Gastroesophageal sphincter (tissue), 4 donors: ENCODE measurements at places on chromosomes 12 and 14.

- no peak for ATAC-seq
Measured at GRCh38 chr14:80358112-80358511, 146.8 kb upstream of the DIO2 start.

DNA sequence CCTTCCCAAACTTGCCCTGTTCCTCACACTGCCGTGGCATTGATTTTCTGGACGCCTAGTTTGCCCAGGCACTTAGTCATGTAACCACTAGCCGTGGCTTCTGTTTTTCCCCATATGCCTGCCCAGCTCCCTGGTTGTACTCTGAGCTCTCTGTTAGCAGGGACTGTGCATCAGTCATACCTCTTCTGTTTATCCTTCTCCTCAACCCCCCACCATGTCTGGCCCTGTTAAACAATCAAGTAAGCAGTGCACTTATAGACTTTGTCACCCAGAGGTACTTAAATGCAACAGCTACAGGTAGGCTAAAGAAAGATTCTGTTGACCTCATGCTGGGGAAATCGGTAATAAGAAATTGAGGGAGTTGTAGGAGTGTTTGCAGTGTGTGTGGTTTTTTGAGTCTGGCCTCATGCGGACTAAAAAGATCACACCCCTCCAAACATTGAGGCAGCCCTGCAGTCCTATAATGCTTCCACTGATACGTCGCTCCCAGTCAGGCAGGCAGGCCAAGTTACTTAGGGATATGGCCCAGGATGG is 17.0 kb downstream of the UBE3B start:
- no peak for ATAC-seq

GRCh38 chr12:12384571-12385340 is 27.9 kb downstream of the BORCS5 start:
- no peak for ATAC-seq

- ATAC-seq: no peak
Measured at GRCh38 chr12:52637299-52637698, 14.7 kb downstream of the KRT2 start.

DNA sequence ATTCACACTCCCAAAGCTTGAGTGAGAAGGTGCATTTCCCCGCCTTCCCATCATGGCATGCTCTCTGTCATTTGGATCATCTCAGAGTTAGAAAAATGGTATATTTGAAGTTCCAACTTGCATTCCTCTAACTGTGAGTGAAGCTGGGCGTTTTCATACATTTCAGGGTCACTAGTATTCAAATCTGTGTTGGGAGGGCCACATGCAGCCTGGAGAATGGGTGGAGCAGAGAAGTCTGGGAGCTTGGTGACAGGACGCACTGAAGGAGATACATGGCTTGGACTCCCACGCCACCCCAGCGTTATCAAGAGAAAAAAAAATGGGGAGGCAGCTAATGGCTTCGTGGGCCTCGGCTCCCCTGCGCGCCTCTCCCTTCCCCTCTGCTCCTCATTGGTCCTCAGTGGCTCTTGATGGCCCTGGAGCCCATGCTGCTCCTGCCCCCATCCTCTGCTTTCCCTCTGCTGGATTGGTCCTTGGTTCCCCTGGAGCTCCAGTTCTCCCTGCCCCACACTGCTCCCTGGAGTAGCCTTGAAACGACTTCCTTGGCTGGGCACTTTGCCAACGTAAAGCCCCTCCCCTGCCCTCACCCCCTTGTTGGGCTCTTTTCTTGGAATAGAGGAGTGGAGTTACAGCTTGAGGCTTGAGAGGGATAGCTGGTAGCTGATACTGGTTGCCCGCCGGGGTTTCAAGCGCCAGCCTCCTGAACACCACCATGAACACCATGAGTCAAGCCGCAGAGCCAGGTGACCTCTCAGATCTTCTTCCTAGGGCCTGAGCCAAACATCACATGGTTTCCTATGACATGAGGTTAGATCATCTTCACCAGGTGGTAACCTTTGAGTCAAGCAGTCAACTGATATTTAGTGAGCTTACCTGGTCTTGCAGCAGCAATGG is 139.6 kb downstream of the PRKCH start:
- ATAC-seq: no peak

DNA sequence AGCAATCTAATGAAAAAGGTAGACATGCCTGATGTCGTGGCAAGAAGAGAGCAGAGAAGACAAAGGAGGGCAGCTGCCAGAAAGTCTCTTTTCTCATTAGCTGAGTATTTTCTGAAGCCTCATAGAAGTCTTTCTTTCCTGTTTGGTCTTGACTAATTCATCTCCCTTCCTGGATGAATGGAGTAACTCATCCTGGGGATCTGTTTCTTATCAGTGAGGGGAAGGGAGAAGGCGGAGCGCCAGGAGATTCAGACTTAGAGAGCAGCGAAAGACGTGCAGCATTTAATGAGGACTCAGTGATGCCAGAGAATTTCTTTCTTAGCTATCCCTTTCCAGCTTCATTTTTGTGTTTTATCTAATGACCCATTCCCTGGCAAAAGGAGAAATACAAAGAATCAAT is 89.4 kb downstream of the SLC15A4 start:
- ATAC-seq: no peak

- no peak for ATAC-seq
Measured at GRCh38 chr12:131674373-131674772, 36.5 kb upstream of the SFSWAP start.

GRCh38 chr12:67382241-67382871 is 113.2 kb downstream of the CAND1 start:
- no peak for ATAC-seq

GRCh38 chr12:59580050-59580449 is 15.8 kb upstream of the SLC16A7 start:
- ATAC-seq: no peak

- peak; percentile 78 for ATAC-seq
Measured at GRCh38 chr12:52494518-52494917, 1.5 kb upstream of the KRT6A start.

DNA sequence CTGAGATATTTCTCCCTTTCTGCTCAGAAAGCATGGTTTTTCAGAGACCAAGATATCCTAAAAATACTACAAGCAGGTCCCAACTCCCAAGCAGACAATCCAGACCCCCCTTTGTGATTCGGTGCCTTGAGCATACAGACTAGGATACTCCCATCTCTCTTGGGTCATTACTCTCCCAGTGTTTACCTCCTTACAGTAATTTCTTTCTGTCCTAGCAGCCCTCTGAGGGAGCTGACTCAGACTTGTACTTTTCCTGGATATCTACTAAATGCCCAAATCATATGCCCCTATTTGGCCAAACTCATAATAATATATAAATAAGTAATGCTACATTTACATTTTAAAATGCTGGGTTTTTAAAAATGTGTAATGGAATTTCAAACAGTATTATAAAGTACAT is 355.6 kb downstream of the LRIG3 start:
- ATAC-seq: no peak

- ATAC-seq: peak; percentile 87
Measured at GRCh38 chr12:21774358-21775132, at the start of gene KCNJ8. Gene KCNJ8, minus strand, starts transcription at chr12:21774706. Its CDS starts 1,090 bp downstream, at chr12:21773616.

GRCh38 chr14:73811164-73811503 is 40.5 kb upstream of the PTGR2 start:
- no peak for ATAC-seq

DNA sequence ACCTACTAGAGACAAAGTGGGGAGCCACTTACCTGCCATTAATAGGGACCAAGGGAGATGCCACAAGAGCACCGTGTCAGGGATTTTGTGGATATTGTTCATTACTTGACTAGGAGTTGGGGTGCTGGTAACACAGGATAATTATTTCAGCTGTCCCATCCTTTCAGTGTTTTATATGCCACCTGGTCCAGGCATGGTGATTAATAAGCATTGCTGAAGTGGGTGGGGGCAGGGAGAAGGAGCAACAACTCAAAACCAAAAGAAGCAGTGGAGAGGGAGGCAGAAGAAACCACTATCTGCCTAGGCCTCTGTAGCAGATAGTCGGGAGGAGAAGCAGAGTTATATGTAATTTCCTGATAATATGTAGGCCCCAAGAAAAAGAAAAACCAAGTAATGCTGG is 184.6 kb downstream of the NPAS3 start:
- no peak for ATAC-seq

GRCh38 chr14:100303179-100303578 is 3.1 kb downstream of the SLC25A29 start:
- ATAC-seq: no peak

- ATAC-seq: no peak
Measured at GRCh38 chr12:52335598-52336262, 14.5 kb upstream of the KRT83 start.

DNA sequence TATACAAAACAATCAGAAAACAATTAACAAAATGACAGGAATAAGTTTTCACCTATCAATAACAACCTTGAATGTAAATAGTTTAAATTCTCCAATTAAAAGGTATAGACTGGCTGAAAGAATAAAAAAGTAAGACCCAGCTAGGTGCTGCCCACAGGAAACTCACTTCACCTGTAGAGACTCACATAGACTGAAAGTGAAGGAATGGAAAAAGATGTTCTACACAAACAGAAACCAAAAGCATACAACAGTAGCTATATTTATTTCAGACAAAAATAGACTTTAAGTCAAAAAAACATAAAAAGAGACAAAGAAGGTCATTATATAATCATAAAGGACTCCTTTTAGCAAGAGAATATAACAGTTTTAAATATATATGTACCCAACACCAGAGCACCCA is 152.4 kb upstream of the PWP1 start:
- ATAC-seq: no peak

DNA sequence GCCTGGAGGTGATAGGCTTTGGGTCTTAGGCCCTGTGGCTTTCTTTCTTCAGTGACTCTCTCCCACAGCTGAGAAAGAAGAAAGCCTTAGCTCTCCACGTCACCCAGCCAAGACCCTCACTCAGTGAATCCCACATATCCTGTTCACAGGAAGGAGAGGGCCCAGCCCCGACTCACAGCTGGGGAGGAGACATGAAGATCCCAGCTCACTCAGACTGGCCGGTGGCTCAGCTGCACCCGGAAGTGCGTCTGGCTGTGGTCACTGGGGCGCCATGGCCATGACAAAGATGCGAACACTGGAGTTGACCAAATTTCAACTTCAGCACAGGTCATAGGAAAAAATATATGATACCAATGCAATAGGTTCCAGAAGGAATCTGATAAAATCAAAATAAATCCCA is 14.2 kb downstream of the DLK1 start:
- no peak for ATAC-seq

GRCh38 chr12:66620688-66621087 is 58.2 kb downstream of the GRIP1 start:
- ATAC-seq: no peak

DNA sequence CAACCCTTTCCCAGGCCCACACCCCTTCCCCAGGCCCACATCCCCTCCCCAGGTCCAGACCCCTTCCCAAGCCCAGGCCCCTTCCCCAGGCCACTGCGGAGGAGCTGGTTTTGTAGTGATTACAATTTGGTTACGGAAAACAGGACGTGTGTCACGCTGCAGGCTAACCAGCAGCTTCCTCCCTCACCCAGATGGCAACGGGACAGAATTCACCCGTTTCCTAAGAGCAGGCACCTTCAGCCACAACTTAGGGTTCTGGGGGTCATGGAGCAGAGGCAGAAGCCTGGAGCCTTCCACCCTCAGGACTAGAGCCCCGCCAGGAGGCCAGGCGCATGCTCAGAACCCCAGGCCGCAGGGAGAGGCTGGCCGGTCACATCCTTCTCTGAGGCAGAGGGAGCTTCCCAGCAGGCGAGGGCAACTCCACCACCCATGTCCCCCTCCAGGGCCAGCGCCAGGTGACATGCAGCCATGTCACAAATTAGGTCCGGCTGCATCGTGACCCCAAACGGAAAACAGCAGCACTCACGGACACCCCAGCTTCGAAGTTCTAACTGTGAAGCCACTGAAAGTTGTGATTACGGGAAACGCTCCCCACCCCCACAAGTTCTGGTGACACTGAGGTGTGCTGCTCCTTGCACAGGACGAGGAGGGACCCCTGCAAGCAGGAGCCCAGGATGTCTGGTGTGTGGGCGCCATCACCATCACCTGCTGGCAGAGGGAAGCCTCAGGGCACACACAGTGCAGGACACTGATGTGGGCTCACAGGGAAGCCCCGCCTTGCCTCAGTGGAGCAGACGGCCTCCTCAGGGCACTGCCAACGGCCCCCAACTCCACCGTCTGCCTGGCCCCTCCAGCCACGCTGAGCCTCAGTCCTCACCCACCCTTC is 7.7 kb downstream of the BRF1 start:
- ATAC-seq: peak; percentile 31

DNA sequence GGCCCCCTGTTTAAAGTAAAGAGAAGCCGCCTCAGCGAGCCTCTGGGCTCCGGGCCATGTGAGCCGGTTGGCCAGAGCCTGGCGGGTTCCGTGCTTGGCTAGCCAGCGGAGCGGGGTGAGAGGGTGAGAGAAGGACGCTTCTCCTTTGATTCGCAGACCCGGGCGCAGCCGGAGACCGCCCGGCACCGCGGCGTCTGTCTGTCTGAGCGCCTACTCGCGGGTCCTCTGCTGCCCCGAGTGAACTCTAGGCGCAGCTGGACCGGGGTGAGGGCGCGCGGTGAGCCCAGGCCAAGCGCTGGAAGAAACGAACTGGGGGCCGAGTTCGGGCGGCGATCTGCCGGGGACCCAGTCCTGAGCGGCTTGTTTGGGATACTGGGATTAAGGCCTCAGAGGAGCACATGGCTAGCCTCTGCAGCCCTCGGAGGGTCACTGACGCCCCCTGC is 41.4 kb upstream of the TBX5 start:
- no peak for ATAC-seq

DNA sequence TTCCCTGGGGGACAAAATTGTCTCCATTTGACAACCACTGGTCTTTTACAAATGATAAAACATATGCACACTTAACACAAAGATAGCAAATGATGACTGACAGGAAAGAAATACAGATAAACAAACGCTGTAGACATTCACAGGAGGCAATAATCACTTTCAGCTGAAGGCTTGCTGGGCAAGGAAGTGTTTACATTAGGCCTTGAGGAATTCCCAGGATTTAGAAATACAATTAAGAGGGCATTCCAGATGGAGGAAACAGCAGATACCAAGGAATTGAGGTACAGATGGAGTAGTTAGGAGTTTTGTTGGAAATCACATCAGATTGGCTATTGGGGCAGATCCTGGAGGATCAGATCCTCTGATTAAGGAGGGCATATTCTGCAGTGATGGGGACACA is 93.9 kb downstream of the DYRK2 start:
- ATAC-seq: no peak

- ATAC-seq: peak; percentile 52
Measured at GRCh38 chr12:106248312-106248845, 559 bp upstream of the CKAP4 start.

- ATAC-seq: no peak
Measured at GRCh38 chr12:2118061-2118460, 65.3 kb downstream of the CACNA1C start.

DNA sequence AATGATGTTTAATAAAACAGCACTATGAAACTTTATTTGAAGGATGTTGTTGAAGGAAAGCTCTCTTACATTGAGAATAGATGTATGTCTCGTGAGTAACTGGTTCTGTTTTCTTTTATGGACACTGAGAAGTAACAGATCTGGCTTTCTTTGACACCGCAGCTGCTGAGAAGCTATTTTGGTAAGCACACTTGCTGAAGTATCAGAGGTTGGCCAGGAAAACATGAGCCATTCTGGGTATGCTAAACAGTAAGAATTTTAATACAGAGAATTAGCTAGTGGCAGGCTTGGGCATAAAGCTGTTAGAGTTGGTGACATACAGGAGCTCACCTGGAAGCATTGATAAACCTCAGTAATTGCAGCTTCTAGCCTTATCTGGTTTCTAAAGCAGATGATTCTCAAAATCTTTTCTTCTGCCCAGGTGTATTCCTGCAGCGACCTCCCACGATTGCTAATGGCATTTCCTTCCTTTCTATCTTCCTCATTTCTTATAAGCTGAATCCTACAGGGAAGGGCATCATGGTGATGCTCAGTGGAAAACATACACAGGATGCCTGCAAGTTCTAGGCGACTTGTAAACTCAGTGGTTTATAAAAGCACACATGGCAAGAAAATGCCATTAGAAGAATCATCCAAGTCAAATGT is 291.6 kb upstream of the SLC16A7 start:
- no peak for ATAC-seq
